ENCODE measurements at places on chromosomes 13 and 19.
A peak's percentile ranks its signal among the peaks of the same experiment; 100 is the strongest.

- DNase-seq: no peak
Observed at GRCh38 chr13:49436890-49437289, 7.0 kb downstream of the CAB39L start.

DNA sequence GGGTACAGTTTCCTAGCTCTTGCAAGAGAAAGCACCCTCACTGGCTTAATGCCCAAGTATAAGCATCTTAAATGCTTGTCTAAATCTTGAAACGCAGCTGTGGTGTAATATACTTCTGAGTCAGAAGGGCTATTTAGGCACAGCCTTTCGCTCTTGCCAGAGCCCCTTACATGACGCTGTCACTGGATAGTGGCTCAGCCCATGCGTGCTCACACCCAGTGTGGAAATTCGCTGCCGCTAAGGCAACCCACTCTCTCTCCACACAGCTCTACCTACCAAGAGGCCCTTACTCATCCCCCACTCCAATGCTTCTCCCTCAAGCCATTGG, 24.0 kb downstream of the UQCRFS1 start:
- DNase-seq: no peak

DNA sequence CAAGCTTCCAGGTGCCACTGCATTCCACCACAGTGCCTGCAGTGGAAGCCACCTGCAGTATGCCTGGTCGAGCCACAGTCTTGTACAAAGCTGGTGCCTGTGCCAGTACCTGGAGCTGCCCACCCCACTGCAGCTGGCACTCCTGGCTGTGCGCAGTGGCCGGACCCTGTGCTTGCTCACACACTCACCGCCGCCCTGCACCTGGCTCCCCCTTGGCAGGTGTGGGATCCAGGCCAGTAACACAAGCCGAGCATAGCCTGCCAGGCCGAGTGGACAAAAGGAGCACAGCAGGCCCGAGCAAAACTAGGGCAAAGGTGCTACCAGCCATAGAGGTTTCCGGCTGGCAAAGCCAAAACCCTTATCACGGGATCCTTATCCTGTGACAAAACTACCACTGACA, 18.5 kb downstream of the UGGT2 start:
- DNase-seq: no peak

GRCh38 chr19:38862321-38863059, 12.7 kb upstream of the HNRNPL start:
- DNase-seq: no peak

DNA sequence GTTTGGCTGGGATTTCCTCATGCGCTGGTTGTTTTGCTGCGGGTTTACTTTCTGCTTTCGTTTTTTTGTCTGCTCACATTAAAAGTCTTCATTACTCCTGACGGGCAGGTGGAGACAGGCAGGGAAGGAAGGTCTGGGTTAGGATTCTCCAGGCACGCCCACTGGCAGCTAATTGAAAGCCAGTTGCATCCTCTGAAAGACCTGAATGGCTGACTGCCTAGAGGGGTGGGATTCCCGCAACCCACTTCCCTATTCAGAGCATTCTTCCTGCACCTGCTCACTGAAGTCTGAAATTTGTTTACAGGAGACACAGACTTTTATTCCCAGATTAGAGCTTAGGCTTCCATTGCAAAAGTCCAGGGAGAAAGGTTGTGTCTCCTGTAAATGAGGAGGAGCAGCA, 172.0 kb downstream of the UQCRFS1 start:
- no peak for DNase-seq

DNA sequence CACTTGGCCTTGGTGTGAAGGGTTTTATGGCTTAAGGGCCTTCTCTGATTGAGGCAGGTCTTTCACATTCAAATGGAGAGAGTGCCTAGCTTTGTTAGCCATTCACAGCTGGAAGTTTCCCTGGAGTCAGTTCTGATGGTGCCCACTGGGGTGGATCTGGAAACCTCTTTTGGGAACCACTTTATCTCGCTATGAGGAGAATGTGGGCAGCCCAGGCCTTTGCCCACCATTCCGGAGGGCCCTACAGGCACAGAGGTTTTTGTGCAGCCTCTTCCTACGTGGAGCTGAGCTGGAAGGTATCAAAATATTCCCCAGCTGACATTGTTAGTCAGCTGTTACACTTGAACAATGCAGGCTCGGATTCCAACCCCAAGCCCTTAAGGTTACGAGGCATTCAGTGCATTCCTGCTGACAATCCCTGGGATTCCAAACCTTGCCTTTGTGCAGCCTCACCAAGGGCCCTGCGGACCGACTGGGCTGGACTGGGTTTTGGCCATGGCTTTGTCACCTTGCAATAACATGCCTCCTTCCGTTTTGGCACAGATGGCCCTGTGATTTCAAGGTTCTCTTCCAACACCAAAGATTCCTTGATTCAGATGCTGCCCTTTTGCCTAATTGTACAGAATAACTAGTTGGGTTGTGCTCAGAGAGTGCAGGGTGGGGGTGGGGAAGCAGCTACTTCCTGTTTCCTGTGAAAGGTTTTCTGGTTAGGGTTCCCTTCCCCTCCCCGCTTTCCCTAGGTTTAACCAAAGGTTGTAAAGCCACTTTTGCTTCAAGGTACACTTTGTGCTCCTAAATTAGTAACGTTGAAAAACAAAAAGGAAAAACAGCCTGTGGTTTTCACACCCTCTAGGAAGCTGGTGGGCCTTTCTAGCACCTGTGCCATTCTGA, 27.0 kb downstream of the SAE1 start:
- DNase-seq: peak; percentile 63

DNA sequence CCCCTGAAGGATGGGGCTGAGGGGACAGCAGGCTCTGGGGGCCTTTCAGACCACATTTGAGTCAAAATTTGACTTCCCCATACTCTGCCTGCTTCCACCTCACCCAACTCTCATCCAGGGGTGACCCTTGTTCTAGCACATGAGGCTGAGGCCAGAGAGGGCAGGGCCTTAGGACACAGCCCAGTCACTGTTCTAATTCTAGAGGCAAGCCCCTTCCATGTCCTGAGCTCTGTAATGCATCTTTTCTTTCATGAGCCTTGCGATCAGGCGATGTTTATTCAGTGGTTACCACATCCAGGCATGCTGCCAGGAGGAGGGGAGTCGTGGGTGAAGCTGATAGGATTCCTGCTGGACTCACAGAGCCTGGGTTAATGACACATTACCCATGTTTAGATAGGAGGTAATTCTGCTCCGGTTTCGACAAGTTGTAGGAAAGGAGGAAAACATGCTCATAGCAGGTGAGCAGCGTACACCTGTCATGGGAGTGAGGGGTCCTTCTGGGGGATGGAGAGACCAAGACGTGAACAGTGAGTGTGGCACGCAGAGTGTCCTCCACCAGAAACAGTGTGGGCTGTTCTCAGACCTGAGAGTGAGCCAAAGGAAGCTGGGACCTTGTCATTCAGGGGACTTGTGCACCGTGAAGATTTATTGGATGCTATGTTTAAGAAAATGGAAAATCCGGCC, 9.3 kb downstream of the RPS9 start:
- no peak for DNase-seq

DNA sequence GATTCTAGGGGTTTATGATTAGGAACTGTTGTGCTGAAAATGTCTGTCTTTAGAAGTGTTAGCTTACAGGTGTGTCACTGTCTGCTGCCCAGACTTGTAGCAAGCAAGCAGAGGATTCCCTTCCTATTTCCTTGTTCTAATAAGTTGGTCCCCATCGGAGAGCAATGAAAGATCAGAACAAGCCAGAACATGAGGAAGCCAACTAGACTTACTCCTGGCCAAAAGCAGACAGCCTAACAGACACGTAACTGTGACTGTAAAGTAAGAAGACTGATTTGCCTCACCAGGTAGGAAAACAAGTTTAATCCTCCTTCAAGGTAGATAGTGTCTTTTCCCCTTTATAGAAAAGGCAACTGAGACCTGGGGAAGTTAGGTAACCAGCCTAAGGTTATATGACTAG, 12.5 kb downstream of the POLR1D start:
- DNase-seq: no peak

GRCh38 chr13:95098916-95099315, 202.3 kb downstream of the ABCC4 start:
- DNase-seq: no peak

DNA sequence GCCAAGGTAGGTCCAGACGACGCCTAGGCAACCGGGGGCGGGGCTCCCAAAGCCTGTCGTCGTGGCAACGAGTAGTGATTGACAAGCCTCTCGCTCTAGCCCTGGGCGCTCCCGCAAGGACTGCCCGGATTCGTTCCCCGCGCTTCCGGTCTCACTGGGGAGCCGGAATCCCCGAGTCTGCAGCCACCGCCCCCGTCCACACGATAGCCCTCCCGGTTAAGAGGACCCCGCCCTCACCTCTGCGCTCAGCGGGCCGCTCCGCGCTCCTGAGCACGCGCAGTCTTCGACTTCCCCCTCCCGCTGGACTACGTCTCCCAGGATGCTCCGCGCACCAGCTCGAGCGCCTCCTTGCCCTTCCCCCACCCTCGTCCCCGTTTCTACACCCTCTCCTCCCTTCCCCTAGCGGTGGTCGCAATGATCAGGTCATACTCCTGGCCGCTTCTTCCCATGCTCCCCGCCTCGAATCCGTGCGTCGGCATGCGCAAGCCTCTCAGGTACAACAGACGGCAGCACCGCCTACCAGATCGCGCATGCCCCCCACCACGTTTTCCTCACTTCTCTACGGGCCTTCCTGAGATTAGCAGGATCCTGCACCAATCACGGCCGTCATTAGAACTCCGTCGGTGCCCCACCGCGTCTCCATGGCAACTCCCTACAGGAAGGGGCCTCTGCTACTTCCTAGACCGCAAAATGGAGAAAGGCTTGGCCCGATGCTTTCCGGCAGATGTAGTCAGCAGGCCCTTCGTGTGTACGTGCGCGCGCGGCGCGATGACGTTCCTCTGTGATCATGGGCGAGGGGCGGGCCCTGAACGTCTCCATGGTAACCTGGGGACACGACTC, at the start of gene MZF1:
Gene MZF1 (minus strand): TSS at position 518 of the 840 bp plus-strand sequence. CDS start 1,946 bp downstream, outside the sequence.
- DNase-seq: no peak

- no peak for DNase-seq
Observed at GRCh38 chr13:36872621-36873020, 47.4 kb downstream of the SMAD9 start.

GRCh38 chr13:110546926-110547325, 14.6 kb downstream of the RAB20 start:
- no peak for DNase-seq

- DNase-seq: peak; percentile 46
Observed at GRCh38 chr19:49133621-49134454, 14.5 kb downstream of the PPFIA3 start.

- DNase-seq: peak; percentile 61
Observed at GRCh38 chr19:34336781-34337271, 28.2 kb upstream of the GPI start.

GRCh38 chr13:51644654-51645053, 60.4 kb downstream of the WDFY2 start:
- DNase-seq: no peak

- DNase-seq: no peak
Observed at GRCh38 chr13:59861676-59862075, 302.1 kb downstream of the DIAPH3 start.

- DNase-seq: no peak
Observed at GRCh38 chr13:53092931-53093330, 64.3 kb downstream of the OLFM4 start.

DNA sequence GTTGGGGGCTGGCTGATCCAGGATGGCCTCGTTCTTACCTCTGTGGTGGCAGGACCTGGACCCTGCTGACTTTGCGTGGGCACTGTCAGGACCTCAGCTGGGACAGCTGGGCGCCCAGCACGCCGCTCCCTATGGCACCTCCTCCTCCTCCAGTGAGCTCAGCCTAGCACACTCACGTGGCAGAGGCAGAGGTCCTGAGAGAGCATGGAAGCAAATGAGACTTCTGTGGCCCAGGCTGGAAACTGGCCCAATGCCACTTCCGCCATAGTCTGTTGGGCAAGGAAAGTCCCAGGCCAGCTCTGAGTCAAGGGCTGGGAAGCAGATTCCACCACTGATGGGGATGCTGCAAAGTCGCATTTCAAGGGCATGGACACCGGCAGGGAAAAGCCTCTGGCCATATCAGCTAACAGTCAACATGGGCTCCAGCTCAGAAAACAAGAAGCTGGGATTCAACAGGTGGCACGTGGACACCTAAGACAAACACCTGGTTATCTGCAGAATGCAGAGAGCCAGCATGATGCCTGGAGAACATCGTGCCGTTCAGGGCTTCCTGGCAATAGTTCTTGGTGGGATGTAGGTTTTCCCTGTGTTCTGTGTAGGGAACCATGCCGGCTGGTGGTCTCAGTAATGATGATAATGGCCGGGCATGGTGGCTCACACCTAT, 16.7 kb downstream of the MYBPC2 start:
- DNase-seq: no peak

- DNase-seq: no peak
Observed at GRCh38 chr19:45920458-45920857, 5.9 kb upstream of the NANOS2 start.

DNA sequence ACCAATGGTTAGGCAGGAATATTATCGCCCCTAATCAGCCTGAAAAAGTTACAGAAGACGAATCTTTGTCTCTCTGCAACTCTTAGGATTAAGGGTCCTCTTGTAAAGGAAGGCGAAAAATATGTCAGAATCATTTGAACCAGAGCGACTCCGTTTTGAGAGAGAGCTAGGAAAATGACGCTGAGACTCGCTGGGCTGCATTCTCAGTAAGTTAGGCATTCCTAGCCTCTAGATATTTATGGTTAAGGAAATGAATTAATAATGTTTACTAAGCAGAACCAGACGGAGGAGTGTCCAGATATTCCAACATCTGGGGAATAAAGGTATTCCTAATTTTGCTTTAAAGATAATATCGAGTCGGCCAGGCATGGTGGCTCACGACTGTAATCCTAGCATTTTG, 755 bp upstream of the ZNF726 start:
- DNase-seq: no peak
